ENCODE measurements at places on chromosomes 4 and X.

- DNase-seq, result peak; percentile 27
Observed at GRCh38 chr4:109434007-109434971, 674 bp downstream of the SEC24B start.

- no peak for DNase-seq
Observed at GRCh38 chr4:10164877-10165283, 48.3 kb upstream of the WDR1 start.

GRCh38 chrX:147228153-147228552, 413.6 kb upstream of the CXorf51A start:
- no peak for DNase-seq

DNA sequence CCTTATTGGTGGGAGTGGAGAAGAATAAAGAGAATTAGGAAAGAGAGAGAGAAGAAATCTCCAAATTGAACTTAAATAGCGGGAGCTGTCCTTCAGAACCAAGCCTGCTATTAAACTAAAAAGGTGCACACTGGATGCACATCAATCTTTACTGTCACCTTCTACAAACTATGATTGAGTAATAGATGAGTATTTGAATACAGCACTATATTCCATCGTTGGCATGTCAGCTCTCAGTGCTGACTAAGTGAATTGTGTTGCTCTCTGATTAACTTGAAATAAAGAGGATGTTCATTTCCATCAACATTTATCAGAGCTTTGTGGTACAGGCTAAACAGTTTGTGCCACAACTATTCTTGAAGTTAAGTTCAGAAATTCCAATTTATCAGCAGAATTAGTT, 143.7 kb upstream of the PABPC4L start:
- no peak for DNase-seq

DNA sequence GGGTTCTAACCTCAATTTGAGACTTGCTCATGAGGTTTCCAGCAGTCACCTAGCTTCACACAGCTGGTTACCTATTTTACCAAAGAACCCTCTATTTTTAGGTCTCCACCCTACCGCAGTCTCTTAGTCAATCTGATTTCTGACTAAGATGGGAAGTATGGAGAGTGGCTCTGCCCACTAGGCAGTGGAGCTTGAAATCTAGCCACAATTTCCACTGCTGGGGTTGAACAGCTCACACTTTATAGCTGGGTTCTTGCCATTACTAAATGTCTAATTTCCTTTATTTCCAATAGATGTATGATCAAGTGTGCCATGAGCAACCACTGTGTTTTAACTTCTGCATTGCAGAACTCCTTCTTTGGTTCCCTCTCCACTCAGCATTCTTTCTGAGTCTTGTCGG, 43.1 kb downstream of the GASK1B start:
- DNase-seq, result no peak

DNA sequence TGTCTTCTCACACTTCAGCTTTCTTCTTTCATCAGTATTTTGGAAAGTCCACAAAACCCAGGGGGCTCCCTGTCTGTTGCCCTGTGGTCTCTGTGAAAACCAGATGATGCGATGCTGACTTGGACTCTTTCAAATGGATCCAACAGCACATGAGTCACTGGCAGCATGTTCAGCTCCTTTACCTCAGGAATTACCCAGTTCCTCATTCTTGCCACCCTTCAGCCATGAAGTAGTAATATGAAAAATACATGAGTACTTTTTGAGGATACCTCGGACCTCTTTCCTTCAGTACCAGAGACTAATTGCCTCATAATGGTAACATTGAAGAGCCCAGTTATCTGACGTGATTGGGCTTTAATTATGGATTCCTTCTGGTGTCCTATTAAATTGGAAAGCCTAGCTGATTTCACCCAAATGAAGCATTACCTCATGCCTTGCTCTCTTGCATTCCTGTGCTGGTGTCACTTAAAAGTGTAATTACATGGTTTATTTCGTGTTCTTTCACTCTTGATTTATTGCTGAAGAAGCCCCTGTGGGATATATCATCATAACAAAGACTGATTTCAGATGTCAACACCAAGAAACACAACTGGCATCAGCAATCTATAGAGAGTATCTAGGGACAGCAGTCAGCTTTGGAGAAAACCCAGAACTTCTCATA, 63.4 kb downstream of the NFKB1 start:
- no peak for DNase-seq

DNA sequence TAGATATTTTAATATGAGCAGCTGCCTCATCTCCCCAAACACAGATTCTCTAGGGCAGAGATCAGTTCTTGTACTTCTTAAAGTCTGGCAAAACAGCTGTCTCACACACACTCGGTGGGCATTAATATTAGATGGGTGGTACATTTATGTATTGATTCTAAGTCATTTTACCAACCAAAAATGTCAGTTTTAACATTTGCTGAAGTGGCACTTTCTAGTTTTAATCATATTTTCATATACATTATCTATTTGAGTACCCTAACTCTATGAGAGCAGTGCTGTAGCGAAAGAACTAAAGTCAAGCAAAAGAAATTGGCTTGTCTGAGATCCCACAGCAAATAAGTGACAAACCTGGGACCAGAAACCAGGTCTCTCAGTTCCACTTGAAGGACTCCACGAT, 134.5 kb upstream of the SPRY1 start:
- no peak for DNase-seq

- no peak for DNase-seq
Observed at GRCh38 chr4:114466299-114466698, 132.3 kb upstream of the UGT8 start.

GRCh38 chr4:81970454-81970853, 403.3 kb downstream of the HNRNPD start:
- no peak for DNase-seq

DNA sequence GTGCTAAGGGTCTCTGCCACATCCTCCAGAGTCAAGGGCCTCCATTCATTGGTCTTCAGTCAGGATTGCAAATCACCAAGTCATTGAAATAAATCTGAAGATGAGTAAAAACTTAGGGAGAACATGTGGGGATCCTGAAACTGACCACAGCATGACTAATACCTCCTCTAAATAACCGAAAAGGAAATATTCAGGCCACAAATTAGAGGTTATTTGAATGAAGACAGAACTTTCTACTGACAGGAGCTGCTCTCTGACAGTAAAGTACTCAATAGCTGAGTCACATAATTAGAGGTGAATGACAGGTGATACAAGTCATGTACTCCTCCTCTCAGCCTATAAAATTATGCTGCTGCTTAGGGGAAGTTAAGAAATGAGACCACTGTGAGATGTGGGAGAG, 240.2 kb upstream of the F9 start:
- no peak for DNase-seq

GRCh38 chrX:124268099-124268498, 64.4 kb upstream of the TEX13D start:
- no peak for DNase-seq

GRCh38 chrX:48749182-48749581, 12.4 kb upstream of the GLOD5 start:
- no peak for DNase-seq

DNA sequence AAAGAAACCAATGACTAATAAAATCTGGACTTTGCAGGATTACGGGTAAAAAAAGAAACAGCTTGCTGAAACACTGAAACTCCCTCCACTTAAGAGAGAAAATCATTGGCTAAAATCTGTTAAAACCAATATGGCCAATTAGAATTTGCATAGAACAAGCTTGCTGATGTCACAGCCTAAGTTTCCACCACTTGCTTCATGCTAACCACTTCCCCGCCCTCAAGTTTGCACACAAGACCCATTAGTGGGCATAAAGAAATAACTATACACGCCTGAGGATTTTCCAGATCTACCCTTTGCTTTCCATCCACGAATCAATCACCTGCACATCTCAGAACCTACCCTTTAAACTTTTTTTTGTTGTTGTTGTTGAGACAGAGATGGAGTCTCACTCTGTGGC, 42.7 kb upstream of the PHEX start:
- no peak for DNase-seq

DNA sequence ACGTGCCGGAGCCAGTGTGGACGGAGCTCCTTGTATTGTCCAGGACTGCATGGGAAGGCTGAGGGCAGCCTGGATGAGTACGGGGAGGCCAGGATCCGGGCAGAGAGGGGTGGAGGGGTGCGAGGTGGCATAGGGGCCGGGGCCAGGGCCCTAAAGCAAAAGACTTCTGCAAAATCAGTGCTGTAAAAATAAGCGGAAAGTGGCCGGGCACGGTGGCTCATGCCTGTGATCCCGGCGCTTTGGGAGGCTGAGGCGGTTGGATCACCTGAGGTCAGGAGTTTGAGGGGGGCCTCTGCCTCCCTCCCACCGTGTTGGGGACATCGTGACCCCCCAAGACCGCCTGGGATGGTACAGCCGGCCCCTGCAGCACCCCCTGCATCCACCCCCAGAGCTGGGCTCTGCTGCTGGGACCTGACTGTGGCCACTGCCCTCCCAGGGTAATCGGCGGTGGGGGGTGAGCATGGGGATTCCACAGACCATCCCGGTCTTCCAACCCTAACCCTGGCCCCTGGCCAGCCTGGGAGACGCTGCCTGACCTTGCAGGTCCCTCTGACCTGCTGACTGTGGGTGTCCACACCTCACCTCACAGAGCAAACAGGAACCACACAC, 23.4 kb upstream of the PLCXD1 start:
- DNase-seq, result no peak

DNA sequence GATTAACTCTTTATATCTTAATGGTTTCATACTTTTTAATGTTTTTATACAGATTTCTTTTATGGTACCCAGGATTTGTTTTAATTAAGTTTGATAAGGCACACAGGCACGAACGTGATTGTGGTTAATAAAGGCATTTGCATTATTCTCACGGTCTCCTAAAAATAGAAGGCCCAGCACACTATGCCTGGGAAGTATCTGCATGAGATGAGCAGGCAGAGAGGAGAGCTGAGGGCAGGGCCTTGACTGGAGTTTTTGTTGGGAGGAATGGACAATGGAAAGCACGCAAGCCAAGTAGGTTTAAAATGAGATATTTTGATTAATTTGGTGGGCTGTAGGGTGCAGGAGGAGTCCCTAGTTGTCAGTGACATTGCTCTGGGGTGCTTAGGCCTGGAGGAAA, 1714.3 kb upstream of the PCDH7 start:
- DNase-seq, result no peak

DNA sequence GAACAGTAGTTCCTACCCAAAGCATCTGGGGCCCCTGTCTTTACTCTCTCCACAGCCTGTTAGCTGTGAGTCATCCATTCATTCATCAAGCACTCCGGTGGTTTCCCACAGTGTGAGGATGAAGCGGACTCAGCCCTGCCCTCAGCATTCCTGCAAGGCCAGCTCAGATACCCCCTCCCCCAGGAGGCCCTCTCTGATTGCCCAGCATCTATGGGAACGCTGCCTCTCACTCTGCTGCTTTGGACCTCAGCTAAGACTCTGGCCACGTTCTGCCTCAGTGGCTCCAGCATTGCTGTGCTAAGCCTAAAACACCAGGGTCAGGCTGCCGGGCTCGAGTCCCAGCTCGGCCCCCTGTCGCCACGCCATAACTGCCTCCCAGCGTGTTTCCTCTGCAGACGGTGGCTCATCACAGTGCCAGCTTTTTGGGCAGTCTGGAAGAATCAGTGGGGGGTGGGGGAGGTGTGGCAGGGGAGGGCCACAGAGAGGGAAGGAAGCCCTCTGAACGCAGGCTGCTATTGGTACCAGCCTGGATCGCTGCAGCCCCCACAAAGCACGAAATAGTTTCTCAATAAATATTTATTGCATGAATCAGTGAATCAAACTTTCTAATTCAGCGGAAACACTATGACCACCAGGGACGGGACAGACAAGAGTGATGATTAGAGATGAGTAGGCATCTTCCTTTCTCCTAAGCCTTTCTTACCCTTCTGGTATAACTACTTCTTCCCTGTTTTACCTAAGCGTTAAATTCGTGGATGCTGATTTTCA, 74.4 kb downstream of the SORCS2 start:
- DNase-seq, result no peak

DNA sequence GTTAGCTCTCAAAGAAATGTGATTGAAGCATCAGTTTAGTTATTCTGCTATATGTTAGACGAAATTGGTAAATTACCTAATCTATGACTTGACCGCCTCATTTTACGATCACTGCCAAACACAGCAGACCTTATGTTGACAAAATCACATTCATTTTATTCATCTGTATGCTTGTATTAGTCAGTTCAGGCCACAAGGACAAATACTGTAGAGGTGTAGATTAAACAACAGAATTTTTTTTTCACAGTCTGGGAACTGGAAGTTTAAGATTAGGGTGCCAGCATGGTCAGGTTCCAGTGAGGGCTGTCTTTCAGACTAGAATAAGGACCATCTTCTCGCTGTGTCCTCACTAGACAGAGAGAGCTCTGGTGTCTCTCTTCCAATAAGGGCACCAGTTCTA, 177.1 kb downstream of the NWD2 start:
- no peak for DNase-seq

GRCh38 chr4:137623013-137623412, 90.7 kb upstream of the PCDH18 start:
- DNase-seq, result no peak

GRCh38 chr4:5010984-5011383, 8.3 kb downstream of the CYTL1 start:
- DNase-seq, result no peak

- no peak for DNase-seq
Observed at GRCh38 chr4:180675359-180675650, 1567.9 kb upstream of the TENM3 start.

- DNase-seq, result no peak
Observed at GRCh38 chrX:120575379-120576114, 14.8 kb upstream of the CUL4B start.

GRCh38 chr4:15149839-15150592, 147.7 kb downstream of the CPEB2 start:
- DNase-seq, result no peak
